ENCODE measurements at places on chromosomes 11 and 22.

DNA sequence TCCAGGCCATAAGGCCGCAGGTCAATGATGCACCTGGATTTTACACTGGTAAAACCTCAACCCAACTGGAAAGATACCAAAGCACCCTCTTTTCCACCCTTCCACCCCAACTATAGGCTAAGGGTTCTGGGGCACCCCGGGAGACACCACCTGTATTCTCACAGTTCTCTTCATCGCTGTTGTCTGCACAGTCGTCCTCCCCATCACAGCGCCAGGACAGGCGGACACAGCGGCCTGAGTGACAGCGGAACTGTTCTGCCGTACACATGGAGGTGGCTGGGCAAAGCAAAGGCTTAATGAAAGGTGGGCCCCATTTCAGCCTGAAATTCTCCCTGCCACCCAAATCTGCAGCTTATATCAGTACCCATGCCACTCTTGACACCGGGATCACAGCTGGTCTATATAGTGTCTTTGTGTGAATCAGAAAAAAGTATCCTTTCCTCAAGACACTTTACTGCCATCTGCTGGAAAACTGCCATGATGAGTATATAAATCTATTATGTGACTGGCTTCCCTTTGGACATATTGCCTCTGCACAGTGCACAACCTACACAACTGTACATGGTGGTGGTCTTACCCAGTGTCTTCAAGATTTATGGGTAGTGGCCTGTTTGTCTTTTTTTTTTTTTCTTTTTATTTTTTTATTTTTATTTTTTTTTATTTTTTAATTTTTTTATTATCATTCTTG lies 21.5 kb downstream of the LRP4 start:
- no peak for DNase-seq

DNA sequence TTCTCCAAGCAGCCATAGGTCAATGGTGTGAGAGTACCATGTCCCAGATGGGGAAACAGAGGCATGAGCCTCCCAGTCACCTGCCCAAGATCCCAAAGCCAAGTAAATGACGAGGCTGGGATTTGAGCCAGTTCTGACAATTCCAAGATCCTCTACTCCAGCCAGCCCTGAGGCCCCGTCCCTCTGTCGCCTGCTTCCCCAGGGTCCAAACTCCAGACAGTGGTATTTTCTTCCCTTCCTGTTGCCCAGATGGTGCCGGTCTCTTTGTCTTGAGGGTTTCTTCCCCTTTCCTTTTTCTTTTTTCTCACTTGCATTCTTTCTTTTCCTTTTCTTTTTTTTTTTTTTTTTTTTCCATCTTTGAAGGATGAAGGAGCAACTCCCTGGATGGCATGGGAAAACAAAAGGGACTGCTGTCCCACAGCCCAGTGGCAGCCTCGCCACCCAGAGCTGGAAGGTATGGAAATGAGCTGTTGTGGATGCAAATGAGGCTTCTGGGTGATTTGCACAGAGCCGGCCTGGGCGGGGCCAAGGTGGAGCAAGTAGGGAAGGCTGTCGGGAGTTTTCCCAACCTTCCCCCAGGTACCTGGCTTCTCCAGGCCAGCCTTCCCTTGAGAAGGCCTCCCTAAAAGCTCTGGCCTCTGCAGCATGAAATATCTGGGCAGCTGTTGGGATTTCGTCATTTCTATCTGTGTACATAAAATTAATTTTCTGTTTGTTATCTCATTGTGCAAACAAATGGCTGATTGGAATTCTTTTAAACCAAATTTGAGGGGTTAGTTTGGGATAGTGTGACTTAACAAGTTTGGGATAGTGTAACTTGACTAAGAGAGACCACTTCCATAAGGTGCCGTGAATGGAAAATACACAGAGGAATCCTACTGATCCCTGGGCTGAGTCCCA lies 146.8 kb downstream of the MN1 start:
- DNase-seq, result no peak

DNA sequence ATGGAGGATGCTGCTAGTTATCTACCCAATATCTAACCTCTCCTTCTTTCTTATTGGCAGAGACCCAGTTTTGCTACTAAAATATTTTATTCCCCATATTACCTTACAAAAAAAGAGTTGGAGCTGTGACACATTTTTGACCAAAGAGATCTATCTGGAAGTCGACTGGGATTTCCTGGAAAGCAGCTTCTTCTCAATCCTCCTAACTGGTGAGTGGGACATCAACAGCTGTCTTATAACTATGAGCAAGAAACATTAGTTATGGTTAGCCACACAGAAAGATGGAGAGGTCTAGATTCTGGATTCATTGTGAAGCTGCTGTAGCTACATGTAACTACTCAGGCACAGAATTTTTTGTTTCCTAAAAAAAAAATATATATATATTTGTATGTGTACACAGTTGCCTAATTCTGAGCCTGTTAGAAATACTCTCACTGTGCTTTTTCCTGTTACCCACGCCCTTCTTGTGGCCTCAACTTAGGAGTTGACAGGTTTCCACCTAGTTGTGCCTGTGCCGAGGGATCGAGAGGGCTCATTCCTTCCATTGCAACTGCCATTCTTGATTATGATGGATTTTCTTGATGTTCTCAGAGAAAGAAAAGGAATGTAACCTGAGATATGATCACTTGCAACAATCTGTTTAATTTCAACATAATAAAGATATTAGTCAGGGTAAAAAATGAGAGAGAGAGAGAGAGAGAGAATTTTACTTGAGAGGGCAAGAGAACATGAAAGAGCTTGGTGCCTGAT lies 142.0 kb downstream of the SLC17A6 start:
- DNase-seq, result no peak

- no peak for DNase-seq
Observed at GRCh38 chr22:35616043-35616442, 1.1 kb downstream of the MB start.

- DNase-seq, result no peak
Observed at GRCh38 chr22:34161431-34162123, 241.3 kb upstream of the LARGE1 start.

Measured in trophoblast cell (in vitro differentiated cells and primary cell).